ENCODE measurements at places on chromosomes 2 and 18. TPM values are rescaled to one million over a fixed set of nuclear protein-coding genes. Genes with fewer than 3 reads are reported as not detected.

DNA sequence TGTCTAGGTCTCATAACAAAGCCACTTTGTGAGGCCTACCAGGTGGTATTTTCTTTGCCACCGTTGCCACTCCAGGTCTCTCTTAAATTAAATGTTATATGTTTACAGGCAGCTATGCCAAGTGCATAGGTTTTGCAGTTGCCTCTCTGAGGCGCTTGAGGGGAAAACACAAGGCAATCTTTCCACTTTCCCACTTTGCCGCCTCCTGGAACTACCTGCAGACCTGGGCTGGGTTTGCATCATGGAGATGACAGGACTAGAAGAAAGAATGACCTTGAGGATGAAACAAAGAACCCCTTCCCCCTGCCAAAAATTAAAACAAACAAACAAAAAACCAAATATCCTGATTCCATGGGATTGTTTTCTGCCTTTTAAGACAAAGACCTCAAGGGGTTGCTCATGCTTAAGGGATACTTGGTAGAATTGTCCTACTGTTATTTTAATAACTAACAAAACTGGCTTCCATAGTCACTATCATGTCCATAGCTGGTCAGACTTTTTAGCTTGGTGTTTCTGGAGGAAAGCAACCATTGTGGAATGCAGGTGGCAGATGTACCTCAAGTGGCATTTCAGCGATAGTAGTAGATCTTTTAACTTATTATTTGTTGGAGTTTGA, 159.9 kb downstream of the PRPF40A start:
- DNase-seq = no peak

DNA sequence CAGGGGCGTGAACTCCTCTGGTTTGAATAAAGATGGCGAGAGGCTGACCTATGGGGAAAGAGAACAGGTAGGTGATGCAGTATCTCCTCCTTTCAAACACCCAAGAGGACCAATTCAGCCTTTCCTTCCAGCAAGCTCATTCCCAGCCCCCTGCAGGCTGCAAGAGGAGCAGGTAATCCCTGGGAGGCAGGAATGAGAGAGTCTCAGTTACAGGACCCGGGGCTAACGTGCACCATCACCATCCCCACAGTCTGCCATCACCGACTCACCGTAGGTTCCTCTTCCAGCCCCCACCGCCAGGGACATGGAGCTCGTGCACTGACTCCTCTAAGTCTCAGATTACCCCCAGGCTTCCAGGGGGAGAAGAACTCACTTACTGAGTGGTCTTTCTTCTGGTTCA, 26.7 kb downstream of the XDH start:
- no peak for DNase-seq

- DNase-seq = no peak
Observed at GRCh38 chr2:96361751-96362150, 26.2 kb downstream of the NCAPH start.

- no peak for DNase-seq
Observed at GRCh38 chr2:223888251-223888650, 50.9 kb upstream of the AP1S3 start.

DNA sequence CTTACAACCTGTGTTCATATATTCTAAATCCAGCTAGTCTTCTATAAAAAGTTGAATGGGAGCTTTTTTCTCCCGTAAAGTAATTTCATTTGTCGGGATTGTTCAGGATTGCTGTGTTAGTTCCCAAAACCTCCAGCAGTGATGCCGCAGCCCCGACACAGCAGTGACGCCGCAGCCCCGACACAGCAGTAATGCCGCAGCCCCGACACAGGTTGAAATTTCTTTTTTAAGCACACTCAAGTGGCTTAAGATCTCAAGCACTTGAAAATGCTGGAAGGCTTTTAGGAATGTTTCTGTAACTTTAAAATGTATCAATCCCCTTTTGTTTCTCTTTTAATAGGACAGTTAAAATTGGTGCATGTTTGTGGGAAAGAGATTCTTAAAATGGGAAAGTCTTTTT, 145.4 kb downstream of the DCDC2C start:
- DNase-seq = no peak

DNA sequence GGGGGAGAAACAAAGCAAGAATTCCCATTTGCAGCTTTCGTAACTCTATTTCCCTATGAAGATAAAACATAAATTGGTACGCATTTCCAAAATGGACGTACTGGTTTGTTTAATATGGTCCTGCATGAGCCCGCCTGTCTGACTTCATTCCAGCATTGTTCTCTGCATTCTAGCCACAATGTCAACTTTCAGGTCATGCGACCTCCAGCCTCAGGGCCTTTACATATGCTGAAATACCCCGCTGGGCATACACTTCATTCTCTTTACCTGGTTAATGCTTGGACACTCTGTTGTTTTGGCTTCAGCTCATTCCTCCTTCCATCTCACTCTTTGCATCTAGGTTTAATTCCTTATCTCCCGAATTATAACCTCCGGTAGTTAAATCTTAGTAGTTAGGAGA, 103.7 kb upstream of the DNMT3A start:
- no peak for DNase-seq

GRCh38 chr2:200033929-200034328, 78.5 kb downstream of the MAIP1 start:
- DNase-seq = no peak

- no peak for DNase-seq
Observed at GRCh38 chr2:1360557-1361250, 52.6 kb upstream of the TPO start.

DNA sequence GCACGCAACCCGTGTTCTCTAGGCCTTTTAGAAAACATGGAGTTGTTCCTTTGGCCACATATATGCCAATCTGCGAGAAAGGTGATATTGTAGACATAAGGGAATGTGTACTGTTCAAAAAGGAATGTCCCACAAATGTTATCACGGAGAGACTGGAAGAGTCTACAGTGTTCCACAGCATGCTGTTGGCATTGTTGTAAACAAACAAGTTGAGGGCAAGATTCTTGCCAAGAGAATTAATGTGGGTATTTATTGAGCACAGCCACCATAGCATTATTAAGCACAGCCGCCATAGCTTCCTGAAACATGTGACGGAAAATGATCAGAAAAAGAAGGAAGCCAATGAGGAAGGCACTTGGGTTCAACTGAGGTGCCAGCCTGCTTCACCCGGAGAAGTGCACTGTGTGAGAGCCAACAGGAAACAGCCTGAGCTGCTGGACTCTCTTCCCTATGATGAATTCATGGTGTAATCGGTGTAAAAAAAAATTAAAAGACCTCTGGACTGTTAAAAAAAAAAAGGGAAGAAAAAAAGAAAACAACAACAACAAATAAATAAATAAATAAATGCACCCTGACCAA, 29.0 kb upstream of the REL start:
- DNase-seq = no peak

DNA sequence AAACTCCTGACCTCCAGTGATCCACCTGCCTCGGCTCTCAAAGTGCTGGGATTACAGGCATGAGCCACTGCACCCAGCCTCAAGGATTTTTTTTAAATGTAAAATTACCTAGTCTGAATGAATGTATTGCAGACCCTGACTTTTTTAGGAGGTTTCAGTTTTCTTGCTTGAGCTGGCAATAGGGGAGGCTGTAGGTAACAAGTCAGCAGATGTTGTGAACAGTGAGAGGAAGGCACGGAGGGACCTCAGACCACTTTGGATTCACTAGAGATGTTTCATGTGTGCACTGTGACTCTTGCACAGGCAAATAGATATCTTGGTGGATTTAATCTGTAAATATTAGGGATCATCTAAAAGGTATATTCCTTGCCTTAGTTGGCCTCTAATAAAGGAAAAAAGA, 6.4 kb downstream of the NDUFV2 start:
- no peak for DNase-seq

- DNase-seq = no peak
Observed at GRCh38 chr2:174573621-174574081, 24.0 kb downstream of the WIPF1 start.

GRCh38 chr2:48860380-48860779, 104.9 kb upstream of the LHCGR start:
- DNase-seq = no peak

GRCh38 chr18:72762515-72763122, 105.2 kb downstream of the NETO1 start:
- DNase-seq = no peak

GRCh38 chr18:48809365-48809764, 141.4 kb downstream of the SMAD7 start:
- DNase-seq = no peak

GRCh38 chr2:2238726-2239269, 92.3 kb downstream of the MYT1L start:
- no peak for DNase-seq

GRCh38 chr2:222798528-222798927, 62.3 kb upstream of the ACSL3 start:
- DNase-seq = no peak

GRCh38 chr2:200705305-200706041, 106.2 kb upstream of the BZW1 start:
- DNase-seq = no peak

DNA sequence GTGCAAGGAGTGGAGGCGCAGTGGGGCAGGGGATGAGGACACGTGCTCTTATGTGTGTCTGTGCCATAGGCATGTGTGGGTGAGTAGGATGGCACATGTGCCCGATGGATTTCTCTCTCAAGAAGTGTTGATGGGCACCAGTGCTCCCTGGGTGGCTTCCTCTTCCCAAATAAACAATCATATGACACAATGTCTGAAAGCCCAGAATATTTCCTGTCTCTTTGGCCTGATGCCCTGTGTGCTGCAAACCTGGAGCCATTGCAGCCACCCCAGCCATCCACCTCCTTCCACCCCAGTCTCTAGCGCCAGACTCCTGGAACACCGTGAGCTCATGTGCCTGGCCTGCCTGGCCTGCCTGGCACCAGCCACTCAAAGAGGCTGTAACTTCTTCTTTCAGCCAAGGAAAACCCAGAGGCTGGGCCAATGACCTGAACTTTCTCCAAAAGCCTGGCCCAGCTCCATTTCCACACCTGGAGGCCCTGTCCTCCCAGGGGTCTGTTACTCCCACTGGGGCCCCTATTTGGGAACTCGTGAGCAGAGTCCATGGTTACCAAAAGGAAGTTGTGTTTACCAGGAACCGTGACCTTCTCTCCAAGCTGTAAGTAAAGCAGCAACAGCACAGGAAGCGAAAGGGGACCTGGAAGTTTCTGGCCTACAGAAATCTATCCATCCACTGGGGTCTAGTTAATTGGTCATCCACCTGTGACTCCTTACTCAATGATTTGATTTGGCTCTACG, 9.5 kb upstream of the ZBTB7C start:
- DNase-seq = no peak

KLF11 gene
- 22.0 TPM for total RNA-seq

NGEF gene
- 1.6 TPM for total RNA-seq

FBXO41 gene
- 1.6 TPM for total RNA-seq

EFHD1 gene
- 52.8 TPM for total RNA-seq

KCNIP3 gene
- total RNA-seq = 15.1 TPM

NPHP1 gene
- 15.4 TPM for total RNA-seq

OR6B3 gene
- total RNA-seq = not detected

CFAP221 gene
- 0.98 TPM for total RNA-seq

RAB6D gene
- total RNA-seq = not detected

CREG2 gene
- under 0.01 TPM for total RNA-seq

DCC gene
- 1.6 TPM for total RNA-seq

Measured in breast epithelium (tissue), 4 donors.